CD4-positive, alpha-beta T cell (primary cell): ENCODE measurements at places on chromosomes 11 and 22. TPM values are rescaled to one million over a fixed set of nuclear protein-coding genes. Genes with fewer than 3 reads are reported as not detected.

The OR4X1 gene
- total RNA-seq: not detected

The FDX1 gene
- 10.2 TPM for total RNA-seq

DNA sequence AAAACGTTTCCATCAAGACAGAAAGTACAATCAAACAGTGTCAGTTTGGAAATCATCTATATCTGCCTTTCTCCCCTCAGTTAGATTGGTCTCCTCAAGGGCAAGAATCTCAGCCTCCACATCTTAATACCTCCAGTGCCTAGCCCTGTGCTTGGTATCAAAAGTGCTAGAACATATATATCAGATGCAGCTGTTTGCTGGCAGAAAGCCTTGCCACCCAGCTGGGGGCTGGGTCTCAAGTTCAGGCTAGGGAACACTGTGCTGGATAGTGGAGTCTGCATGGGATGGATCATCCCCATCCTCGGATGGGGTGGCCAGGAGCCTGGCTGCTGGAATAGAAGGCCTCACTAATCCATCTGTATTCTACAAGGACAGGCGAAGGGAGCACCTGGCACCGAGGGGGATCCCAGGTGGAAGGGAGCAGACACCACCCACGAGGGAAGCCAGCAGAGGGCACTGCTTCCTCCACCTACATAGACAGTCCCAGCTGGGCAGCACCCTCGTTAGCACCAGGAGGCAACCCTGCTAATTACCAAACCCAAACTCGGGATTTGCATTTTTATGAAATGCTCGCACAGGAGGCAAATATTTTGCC, 602.2 kb downstream of the BUD13 start:
- H3K27me3 ChIP-seq: peaks cover 4% of the 10 kb centered on the region
- no peaks in the 10 kb centered on the region for H3K4me1 ChIP-seq
- no peaks in the 10 kb centered on the region for H3K36me3 ChIP-seq
- no peak overlapping the region for H3K4me3 ChIP-seq
- H3K27ac ChIP-seq: no peak overlapping the region

- H3K4me3 ChIP-seq: no peak overlapping the region
Measured at GRCh38 chr11:44989831-44990566, 39.3 kb upstream of the TP53I11 start.

GRCh38 chr11:29452146-29452545, 564.7 kb downstream of the KCNA4 start:
- no peaks in the 10 kb centered on the region for H3K36me3 ChIP-seq
- no peaks in the 10 kb centered on the region for H3K4me1 ChIP-seq
- DNase-seq: no peak
- no peak overlapping the region for H3K27ac ChIP-seq

- H3K27ac ChIP-seq: no peak overlapping the region
- DNase-seq: no peak
- H3K4me1 ChIP-seq: peaks cover 15% of the 10 kb centered on the region
- no peak overlapping the region for H3K4me3 ChIP-seq
- no peaks in the 10 kb centered on the region for H3K36me3 ChIP-seq
Measured at GRCh38 chr22:29762263-29762662, 4.5 kb downstream of the ZMAT5 start.

DNA sequence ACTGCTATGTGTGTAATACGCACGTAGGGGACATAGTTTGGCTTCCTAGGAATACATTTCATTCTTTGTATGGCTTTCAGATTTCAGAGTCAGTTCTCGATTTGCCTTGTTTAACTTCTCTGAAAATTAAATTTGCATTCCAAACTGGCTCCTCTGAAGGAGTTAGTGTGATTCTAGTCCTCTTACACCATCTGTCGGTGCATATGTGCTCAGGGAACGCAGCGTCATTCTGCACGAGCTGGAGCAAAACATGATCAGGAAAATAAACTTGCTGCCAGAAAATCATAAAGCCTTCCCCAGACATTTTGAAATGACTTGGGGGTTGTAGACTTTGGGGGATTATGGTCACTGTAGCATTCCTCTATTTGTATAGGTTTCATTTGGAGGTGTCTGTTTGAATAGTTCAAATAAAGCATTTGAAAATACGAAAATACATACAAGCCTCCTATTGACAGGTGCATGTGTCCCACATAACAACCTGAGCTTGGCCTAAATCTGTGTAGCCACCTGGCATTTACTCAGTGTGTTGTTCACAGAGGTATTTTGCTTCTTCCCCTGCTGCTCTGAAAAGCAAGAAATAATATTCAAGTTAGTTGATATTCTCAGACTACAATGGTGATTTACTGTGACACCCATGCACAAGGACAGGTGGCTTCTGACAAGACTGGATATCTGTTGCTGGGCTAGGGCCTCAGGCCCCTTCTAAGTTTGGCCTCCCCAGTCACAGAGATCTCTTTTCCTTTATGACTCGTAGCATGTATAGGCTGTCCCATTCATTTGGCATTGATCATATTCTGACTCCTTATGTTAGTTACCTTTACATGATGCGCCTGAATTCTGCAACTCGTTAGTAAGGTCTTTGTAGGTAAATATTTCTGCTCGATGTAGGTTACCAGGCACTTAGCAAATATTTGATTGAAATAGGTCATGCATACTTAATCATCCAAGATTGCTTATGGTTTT, 81.6 kb upstream of the SORL1-AS1 start:
- DNase-seq: no peak
- no peaks in the 10 kb centered on the region for H3K4me1 ChIP-seq
- peak overlapping the region; percentile 1 for H3K27ac ChIP-seq
- peaks cover 85% of the 10 kb centered on the region for H3K36me3 ChIP-seq
- H3K4me3 ChIP-seq: no peak overlapping the region

- peak within 1 kb of the TSS; percentile 57 for H3K4me3 ChIP-seq
- peak; percentile 62 for DNase-seq
- peaks cover 30% of the 10 kb centered on the region for H3K4me1 ChIP-seq
- H3K27me3 ChIP-seq: peaks cover 12% of the 10 kb centered on the region
Measured at GRCh38 chr11:33015621-33016551, at the start of gene DEPDC7. Gene DEPDC7 (plus strand): TSS chr11:33015878. CDS start chr11:33015956, 78 bp downstream.

GRCh38 chr11:86046116-86046515, 22.8 kb downstream of the PICALM start:
- H3K27me3 ChIP-seq: no peaks in the 10 kb centered on the region
- DNase-seq: no peak
- no peak overlapping the region for H3K4me3 ChIP-seq
- H3K4me1 ChIP-seq: peaks cover 32% of the 10 kb centered on the region
- no peak overlapping the region for H3K27ac ChIP-seq
- no peaks in the 10 kb centered on the region for H3K36me3 ChIP-seq

DNA sequence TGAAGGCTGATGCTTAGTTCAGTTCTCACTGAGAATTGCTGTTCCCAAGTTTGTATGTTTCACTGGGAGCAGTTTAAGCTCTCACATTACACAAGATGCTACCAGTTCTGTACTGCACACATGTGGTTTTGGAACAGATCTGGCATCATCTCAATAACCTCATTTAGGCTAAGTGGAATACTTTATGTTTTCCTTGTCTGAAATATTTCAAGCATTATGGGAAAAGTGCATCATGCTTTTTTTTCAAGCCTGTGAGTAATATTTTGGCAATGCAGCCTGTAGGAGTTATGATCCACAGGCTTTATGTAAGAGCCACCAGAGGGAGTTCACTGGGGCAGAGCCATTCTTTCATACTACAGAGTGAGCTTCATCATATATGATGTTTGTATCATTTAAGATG, 141.5 kb downstream of the OR4C45 start:
- no peak for DNase-seq
- no peak overlapping the region for H3K4me3 ChIP-seq
